Posterior vena cava (tissue), 2 donors: ENCODE measurements at places on chromosomes 3 and 15.

DNA sequence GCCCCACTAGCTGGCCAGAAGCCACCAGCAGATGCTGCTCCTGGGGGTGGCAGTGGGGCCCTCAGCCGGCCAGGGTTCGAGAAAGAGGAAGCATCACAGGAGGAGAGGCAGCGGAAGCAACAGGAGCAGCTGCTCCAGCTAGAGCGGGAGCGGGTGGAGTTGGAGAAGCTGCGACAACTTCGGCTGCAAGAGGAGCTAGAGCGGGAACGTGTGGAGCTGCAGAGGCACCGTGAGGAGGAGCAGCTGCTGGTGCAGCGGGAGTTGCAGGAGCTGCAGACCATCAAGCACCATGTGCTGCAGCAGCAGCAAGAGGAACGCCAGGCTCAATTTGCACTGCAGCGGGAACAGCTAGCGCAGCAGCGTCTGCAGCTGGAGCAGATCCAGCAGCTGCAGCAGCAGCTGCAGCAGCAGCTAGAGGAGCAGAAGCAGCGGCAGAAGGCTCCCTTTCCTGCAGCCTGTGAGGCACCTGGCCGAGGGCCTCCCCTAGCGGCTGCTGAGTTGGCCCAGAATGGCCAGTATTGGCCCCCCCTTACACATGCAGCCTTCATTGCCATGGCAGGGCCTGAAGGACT, 17.5 kb upstream of the APEH start:
- DNase-seq = no peak

DNA sequence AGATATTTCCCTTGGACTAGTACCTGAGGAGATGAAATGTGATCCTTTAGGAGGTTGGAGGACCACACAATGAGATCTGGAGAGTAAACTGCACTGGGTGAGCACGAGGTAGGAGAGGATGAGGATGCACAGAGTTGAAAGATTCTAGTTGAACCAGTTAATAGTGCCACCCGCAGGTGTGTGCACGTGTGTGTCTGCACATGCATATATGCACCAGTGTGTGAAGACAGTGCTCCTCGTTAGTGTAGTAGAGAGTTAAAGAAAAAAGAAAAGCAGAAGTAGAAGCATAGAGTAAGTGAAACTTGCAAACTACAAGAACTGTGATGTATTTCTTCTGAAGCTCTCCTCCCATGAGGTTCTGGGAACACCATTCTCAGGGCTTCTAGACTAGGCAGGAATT, 8.4 kb downstream of the MED12L start:
- DNase-seq = no peak

DNA sequence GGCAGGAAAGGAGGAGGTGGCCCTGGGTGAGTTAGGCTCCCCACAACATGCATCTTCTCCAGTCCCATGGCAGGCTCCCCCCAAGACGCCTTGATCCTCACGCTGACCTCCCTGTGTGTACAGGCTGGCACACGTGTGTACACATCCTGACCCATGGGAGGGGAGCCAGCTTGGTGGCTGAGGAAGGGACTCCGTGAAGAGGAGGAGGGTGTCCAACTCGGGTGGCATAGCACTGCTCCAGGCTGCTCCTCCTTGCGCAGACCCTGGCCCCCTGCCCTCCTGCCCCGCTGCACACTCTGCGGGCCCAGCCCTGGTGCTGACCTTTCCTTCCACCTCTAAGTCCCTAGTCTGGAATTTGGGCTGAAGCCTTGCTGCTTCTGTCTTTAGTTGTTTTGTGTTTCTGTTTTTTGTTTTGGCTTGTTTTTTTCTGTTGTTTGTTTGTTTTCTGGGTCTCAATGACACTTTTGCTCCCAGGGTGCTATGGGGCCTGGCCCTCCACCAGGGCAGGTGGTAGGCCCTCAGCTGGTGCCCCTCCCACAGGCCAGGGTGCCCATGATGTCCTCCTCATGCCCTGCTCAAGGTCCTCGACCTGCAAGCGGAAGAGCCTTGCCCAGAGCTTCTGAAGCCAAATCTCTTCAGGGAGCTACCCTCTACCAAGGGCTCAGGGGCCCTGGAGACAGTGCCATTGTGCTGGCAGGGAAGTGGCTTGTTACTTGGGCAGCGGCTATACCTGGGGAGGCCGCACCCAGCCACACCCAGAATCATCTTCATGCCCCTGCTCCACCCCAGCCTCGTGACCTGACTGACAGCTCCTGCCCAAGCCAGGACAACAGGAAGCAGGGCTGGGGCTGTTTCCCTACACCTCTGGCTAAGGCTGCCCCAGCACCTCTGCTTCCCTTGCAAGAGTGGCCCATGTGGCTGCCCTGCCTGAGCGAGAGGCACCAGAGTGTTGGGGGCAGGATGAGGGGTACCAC, 5.1 kb downstream of the EPHB3 start:
- DNase-seq = no peak

DNA sequence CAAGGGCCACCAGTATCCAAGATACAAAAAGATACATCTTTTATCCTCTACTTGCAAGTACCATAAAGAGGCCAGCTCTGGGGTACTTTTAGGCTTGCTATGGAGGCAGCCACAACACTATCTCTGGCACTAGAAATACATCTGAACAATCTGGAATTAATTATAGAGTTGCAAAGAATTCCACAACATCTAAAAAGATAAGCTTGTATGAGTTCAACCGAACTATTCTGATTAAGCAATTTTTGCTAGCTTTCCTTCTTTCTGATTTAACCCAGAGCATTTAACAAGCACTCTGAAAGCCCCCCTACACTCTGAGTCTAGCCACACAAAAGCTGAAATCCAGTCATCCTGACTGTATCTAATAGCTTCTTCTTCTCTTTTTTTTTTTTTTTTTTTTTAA, 95.4 kb downstream of the FRMD5 start:
- no peak for DNase-seq

DNA sequence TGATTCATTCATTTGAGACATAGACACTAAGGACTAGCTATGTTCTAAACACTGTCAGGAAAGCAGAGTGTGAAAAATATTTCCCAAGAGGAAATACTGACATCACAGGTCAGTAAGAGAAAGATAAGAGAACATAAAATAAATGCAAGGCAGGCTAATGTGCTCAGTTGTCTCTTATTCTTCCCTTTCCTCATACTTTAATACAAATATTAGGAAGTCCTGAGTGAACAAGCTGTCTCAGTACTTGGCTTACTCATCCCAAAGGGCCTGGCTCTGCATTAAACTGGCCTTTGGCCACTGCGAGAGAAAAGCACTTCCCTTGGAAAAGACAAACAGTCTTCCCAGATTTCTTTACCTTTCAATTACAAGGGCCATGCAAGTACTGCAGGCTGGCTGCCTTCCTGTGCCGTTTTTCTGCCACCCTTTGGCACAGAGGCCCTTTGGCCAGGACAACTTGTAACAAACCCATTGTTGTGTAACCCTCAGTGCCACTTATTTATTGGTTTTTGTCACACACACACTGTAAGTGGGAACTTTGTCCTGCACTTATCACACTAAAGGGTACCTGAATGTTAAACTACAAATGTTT, 31.7 kb downstream of the EDC3 start:
- no peak for DNase-seq

DNA sequence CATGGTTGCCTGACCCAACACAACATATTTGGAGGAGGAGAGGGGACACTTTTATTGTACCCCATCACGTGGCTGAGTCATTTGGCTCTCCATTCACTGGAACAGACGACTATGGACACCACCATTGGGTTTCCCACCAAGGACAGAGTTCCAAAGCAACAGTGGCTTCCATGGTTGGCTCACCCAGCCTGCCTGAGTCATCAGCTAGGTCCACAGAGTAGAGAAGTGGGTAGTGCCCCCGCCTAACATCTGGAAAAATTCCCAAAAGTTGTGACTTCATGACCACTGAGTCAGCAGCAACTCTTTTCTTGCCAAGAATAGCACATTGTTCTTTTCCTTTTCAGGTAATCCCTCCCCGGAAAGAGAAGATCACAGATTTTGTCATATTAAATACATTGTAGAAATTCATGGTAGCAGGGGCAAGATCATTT, 3.0 kb upstream of the PPP1R2 start:
- no peak for DNase-seq

GRCh38 chr3:141804778-141805639, 41.8 kb downstream of the GRK7 start:
- DNase-seq = no peak

GRCh38 chr3:128787256-128788253, 61.6 kb downstream of the RAB7A start:
- DNase-seq = no peak

DNA sequence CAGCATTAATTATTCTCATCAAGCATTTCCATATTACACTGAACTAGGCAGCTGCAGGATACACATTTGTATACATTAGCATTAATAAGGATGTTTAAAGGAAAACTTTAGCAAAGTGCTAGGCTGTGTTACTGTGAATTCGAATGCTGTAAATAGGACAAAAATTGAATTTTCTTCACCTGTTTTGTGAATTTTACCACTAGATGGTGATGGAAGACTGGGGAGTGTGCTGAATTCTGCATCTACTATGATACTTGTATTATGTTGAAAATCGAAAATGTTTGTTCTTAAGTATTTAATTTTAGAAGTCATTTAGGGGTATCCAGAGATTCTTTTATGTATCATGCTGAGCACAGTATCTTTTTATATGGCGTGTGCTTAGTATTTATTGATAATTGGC, 12.3 kb upstream of the P2RY14 start:
- no peak for DNase-seq

DNA sequence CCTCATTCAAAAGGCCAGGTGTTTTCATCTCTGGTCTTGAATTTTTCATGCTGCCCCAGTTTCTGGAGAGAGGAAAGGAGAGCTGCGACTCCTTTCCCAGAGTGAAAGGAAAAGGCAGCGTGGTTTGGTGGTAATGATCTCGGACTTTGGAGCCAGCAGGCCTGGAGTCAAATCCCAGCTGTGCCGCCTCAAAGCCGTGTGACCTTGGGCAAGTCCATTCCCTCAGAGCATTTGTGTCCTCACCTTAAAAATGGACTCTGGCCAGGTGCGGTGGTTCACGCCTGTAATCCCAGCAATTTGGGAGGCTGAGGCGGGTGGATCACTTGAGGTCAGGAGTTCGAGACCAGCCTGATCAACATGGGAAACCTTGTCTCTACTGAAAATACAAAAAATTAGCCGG, 4.7 kb upstream of the CCDC33 start:
- no peak for DNase-seq

- DNase-seq = no peak
These were observed 1305.2 kb downstream of the SI start for GRCh38 chr3:163773136-163773535.

- no peak for DNase-seq
These were observed 131.1 kb upstream of the GADL1 start for GRCh38 chr3:31025541-31025940.

DNA sequence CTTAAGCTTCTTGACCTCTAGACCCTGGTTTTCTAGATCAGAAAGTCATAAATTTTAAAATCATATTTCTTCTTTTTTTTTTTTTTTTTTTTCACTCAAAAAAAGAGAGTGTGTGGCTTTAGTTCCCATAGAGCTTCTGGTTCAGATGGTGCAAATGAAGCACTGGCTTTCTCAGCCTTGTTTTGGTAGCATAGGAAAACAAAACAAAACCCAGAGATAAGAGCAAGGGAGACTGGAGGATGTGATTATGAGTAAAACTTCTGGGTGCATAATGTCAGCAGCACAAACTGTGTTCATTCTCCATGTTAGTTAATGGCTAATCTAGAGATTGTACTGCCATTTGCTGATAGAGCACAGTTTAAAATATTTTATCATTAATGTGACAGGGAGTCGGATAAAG, 55.4 kb downstream of the RARB start:
- DNase-seq = no peak

DNA sequence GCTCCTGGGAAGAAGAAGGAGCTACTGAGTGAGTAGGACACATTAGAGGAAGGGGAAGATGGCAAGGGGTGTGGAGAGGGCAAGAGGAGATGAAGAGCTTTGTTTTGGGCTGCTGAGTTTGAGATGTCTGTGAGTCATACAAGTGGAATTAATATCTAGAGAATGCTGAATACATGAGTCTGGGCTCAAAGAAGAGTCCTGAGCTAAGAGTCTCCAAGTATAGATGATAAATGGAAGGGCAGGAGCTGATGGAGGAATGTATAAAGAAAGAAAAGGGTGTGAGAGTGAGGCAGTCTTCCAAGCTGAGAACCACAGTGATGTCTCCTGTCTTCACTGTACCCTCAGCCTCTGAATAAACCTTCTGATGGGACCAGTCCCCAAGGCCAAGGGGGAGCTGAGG, 205.5 kb upstream of the MRPL3 start:
- DNase-seq = no peak

GRCh38 chr3:168807448-168807847, 711.7 kb upstream of the GOLIM4 start:
- DNase-seq = no peak

DNA sequence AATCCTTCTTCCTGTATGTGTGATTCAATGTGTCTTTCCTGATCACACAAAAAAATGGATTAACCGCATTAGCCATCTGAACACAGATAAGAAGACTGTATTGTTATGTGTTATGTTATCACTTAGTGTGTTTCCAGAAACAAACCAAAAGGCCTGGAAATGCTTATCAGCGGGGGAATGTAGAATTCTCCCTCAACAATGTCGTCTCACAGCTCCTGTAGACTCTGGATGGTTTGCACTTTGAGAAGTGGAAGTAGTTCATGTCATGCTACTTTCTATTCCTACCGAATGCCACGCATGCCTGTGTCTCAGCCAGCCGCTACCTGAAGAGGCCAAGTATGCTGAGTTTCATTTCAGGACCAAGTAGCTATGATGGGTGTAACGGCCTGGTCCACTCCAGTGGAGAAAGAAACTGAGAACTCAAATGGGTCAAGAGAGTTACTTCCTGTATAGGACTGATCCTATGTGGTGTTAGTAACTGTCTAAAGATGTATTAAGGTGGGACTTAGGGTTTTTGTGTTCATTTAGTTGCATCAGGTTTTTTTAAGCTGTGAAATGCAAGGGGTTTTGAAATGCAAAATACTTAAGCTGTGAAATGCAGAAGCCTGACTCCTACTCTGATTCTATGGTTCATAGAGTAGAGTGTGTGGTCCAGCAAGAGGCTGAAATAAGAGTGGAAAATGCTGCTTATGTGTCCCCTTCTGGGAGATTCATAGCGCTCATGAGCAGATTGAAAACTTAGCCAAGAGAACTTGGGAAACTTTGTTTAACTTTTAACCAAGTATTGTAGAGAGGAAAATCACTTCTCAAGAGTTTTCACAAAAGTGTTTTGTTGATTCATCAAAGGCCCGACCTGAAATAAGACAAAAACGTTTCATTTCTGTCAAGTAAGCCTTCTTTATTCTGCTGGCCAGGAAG, 118.5 kb upstream of the LMOD3 start:
- DNase-seq = no peak

DNA sequence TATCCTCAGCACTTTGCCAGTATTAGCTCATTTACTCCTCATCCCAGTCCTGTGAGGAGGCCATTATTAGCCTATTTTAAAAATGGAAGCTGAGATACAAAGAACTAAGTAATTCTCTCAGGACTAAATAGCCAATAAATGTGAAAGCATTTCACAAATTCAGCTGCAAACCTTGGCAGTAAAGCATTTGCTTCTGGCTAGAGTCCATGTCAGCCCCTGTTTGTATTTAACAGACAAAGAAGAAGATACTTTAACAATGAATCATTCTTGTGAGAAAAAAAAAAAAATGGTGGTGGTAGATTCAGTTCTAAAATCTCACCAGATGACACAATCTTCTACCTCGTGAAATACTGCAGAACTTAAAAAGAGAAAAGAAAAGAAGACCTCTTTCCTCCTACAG, 85.0 kb upstream of the CNTN6 start:
- no peak for DNase-seq
